ENCODE measurements at places on chromosomes 3 and 15. TPM values are rescaled to one million over a fixed set of nuclear protein-coding genes. Genes with fewer than 3 reads are reported as not detected.

DNA sequence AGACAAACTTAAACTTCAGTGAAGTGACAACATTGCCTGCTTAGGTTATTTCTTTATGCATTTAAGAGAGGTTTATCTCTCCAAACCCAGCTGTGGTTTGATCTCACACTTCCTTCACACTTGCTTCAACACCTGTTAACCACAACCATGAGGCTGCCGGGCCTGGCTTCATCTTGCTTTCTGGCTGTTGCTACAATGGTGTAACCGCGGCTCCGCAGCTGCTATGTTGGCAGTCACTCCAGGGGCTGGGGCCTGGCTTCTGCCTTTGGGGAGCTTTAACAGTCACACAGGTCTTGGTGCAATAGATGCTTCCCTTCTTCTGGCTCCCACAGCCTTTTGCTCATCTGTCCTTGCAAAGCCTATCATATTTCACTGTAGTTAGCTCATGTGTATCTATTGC, 72.9 kb upstream of the MNS1 start:
- DNase-seq = peak; percentile 35

DNA sequence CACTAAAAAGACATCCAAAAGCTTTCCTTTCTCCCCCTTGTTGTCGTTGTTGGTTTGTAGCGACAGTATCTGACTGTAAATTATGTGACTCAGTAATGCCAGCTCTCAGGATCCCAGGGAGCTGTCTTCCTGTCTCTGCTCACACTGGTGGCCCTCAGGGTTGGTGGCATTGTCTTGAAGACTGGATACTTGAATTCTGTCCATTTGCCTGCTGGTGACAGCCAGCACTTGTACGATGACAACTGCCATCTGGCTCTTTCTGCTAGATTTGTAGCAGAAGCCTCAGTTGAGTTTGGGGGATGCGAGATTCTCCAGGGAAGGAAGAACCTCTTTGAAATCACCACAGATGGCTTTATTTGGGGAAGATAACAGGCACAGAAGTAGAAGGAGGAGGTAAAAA, 120.8 kb downstream of the ARPP21 start:
- DNase-seq = no peak

DNA sequence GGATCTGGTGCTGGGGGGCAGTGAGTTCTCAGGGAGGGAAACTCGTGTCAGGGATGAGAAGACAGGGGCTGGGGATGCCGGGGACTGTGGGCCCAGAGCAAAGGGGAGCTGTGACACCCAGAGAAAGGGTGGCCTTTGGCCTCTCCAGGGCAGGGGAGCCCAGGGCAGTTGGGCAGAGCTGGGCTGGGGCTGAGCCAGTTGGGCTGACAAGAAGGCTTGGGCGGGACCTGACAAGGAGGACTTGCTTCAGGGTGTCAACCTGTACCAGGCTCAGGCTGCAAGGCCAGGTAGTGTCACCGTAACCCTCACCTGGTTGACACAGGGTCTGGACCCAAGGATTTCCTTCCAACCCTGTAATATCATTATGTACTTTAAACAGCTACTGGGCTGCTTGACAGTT, 13.2 kb upstream of the ANPEP start:
- no peak for DNase-seq

DNA sequence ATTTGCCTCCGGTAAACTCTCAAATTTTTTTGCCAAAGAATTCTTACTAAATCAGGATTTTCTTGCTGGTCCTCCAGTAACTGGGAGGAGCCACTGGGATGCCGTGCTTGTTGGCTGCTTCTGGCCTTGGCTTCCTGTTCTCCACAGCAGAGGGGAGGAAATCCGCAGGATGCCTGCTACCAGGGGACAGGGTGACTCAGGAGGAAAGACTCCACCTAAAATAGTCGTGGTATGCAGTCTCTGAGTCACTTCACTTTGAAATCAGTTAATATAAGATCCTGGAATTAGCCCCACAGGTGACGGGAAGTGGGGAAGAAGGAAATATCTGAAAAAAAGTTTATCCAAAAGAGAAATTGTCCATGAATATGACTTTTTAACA, 6.5 kb upstream of the TM4SF18 start:
- no peak for DNase-seq

DNA sequence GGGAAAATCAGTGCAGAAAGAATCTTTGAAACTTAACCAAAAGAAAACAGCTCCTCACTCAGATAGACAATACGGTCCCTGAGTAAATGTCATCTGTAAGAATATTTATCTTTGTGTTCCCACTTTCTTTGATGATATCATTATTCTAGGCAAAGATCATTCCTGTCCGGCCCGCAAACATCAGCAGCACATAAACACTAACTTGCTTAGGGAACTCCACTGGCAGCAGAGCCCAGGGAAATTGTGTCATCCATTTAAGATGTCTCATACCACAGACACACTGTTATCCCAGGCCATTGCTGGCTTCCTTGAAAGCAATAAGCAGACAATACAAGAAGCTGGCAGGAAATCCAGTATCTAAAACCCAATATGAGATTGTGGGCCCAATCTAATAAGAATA, 20.1 kb upstream of the CD96 start:
- no peak for DNase-seq

GRCh38 chr15:74616366-74616939, 817 bp downstream of the CLK3 start:
- peak; percentile 71 for DNase-seq

- no peak for DNase-seq
Measured at GRCh38 chr3:58271901-58272501, 34.0 kb upstream of the RPP14 start.

DNA sequence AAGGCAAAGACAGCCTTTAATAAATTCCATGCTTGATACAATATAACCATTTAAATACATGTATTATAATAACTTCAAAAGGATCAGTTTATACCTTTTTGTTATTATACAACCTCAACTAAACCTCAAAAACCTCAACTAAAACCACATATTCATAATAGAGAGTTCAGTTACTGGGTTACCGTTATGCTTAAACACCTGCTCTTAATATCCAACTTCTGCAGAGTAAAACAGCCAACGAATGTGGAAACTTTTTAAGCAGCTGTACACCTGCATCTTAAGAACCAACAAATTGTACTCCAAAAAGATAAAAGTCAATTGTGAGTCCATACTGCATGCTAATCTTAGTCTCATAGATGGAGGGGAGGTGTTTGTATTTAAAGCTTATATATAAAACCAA, 53.5 kb downstream of the TFDP2 start:
- DNase-seq = no peak

GRCh38 chr15:31843426-31844055, 186.8 kb upstream of the CHRNA7 start:
- no peak for DNase-seq

DNA sequence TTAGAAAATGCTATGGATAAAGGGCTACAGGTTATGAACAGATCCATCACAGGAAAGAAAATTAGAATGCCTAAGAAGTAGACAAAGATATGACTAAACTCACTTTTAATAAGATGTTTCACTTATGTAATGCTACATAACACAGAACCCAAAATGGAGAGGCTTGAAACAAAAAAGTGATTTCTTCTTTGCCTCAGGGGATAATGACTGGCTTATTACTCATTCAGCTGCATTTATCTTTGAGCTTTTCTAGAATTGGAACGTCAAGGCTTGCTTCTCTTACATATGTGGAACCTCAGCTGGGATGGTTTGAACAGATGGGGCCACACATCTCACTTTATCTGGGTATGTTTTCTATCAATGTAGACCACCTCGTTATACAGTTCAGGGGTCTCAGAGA, 120.6 kb upstream of the EPHA3 start:
- DNase-seq = no peak

GRCh38 chr3:38549486-38549885, 53.3 kb downstream of the EXOG start:
- DNase-seq = no peak

GRCh38 chr3:193594946-193595689, 2.1 kb downstream of the OPA1 start:
- DNase-seq = no peak

DNA sequence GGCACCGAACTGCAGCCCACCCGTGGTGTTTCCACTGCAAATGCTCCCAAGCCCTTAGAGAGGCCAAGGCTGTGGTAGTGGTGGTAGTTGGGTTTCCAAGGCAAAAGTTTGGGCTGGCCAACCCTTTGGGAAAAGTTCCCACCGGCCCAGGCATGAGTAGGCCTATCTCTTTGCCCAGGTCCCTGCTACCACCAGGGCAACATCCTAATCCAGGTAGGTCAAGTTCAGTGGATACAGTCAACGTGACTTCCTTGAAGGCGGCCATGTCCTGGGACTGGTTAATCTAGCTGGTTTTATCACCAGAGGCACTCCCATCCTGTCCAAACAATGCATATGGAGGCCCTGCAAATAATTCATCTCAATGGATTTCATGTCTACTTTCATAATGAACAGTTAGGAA, 1.6 kb upstream of the ONECUT1 start:
- no peak for DNase-seq

DNA sequence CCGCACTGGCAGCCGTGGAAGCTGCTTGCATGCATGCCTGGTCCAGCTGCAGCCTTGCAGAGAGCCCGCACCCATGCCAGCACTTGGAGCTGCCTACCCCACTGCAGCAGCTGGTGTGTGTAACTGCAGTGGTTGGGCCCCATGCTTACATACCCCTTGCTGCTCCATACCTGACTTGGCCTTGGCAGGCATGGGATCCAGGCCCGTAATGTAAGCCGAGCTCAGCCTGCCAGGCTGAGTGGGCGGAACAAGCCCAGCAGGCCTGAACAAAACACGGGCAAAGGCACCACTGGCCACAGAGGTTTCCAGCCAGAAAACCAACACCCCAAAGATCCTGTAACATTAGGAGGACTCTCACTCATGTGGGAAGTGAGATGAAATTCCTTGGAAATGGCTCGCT, 48.3 kb downstream of the SLC6A20 start:
- no peak for DNase-seq

DNA sequence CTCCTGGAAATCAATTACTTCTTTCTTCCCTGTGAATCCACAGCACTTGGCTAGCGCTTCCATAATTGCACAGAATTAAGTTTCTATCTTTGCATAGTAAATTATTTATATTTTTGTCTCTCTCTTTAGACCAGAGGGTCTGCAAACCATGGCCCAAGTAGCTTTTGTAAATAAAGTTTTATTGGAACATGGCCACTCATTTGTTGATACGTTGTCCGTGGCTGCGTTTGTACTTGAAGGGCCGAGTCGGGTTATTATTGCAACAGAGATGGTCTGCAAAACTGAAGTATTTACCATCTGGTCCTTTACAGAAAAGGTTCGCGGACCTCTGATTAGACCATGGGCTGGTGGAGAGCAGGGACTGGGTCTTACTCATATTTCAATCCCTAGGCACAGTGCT, 102.5 kb downstream of the RPLP1 start:
- DNase-seq = no peak

DNA sequence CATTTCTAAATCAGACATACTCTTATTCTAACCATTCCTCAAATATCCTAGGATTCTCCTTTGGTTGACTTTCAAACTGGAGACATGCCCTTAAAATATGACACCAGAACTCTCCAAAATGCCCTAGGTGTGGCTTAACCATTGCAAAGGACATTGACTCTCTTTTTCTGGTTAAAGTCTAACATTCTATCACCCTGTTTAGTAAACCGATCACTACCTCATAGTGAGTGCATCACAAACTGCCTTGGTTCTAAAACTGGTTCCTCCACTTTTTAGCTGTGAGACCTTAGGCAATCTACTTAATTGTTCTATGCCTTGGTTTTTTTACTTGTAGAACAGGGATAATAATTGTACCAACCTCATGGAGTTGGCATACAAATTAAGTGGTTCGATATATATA, 224.3 kb downstream of the CDIN1 start:
- no peak for DNase-seq

GRCh38 chr3:105394177-105394576, 27.5 kb downstream of the ALCAM start:
- DNase-seq = no peak

DNA sequence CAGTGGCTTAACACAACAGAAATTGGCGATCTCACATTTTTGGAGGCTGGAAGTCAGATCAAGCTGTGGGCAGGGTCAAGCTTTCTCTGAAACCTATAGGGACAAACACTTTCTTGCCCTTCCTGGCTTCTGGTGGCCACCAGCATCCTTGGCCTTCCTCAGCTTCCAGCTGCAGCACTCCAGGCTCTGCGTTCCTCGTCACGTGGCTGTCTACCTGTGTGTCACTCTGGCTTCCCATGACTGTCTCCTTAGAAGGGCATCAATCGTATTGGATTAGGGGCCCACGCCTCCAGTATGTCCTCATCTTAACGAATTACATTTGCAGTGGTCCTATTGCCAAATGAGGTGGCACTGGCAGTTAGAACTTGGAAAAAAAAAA, 25.8 kb downstream of the DNASE1L3 start:
- no peak for DNase-seq

GRCh38 chr3:48859206-48859605, 11.5 kb upstream of the PRKAR2A start:
- DNase-seq = no peak

DNA sequence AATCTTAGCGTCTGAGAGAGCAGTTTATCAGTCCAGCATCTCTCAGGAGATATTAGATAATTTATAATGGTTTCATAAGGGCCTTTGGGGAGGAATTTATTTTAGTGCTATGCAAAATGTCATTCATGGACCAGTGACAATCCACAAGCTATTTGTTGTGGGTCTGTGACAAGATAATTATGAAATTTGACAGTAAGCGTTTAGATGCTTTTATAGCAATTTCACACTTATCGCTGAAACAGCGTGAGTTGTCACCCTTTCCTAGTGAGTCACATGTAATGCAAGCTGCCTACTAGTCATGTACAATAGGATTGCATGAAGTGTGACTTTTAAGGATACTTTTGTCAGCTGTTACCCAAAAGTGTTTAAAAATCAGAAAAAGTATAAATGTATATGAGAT, 315.6 kb upstream of the THBS1 start:
- no peak for DNase-seq

DNA sequence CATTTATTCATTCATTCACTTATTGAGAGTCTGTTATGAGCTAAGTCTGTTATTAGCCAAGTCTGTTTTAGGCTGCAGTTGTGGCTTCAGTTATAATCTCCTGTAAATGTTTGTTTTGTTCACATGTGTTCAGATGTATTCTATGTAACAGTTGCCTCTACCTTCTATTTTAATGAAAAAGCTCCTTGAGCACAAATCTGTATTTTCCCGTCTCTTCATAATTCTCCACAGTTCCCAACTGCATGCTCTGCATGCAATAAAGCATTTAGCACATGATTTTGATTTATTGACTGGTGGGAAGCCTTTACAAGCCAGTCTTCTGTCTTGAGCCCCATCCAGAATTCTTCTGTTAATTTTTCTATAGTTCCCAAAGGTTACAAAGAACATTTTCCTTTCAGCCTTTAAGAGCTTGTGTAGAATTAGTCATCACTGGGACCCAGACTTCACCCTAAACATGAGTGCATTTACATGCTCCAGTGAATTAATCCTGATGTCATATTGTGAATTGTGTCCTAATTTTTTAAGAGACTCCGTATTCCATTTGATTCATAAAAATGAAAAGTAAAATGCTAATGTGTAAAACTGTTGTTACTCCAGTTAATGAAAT, 122.3 kb upstream of the NR2E3 start:
- no peak for DNase-seq

Gene IL17RB
- 0.36 TPM for total RNA-seq

Gene CCDC33
- total RNA-seq = not detected

Gene TPRA1
- total RNA-seq = 7.8 TPM

Gene XYLB
- 0.59 TPM for total RNA-seq

Gene POLG
- 140 TPM for total RNA-seq

Gene STAG1
- 37.7 TPM for total RNA-seq

Gene ASB14
- total RNA-seq = not detected

Gene CKMT1B
- total RNA-seq = not detected

Gene IL17RD
- not detected for total RNA-seq

Gene SEMA5B
- total RNA-seq = not detected

Gene GOLIM4
- total RNA-seq = 0.28 TPM

Gene HRG
- not detected for total RNA-seq

Gene RTP3
- total RNA-seq = not detected

Gene TYRO3
- 0.47 TPM for total RNA-seq

Gene CPEB1
- 0.19 TPM for total RNA-seq
